Transverse colon (tissue), 4 donors: ENCODE measurements at places on chromosomes 13 and 19. TPM values are rescaled to one million over a fixed set of nuclear protein-coding genes. Genes with fewer than 3 reads are reported as not detected.

DNA sequence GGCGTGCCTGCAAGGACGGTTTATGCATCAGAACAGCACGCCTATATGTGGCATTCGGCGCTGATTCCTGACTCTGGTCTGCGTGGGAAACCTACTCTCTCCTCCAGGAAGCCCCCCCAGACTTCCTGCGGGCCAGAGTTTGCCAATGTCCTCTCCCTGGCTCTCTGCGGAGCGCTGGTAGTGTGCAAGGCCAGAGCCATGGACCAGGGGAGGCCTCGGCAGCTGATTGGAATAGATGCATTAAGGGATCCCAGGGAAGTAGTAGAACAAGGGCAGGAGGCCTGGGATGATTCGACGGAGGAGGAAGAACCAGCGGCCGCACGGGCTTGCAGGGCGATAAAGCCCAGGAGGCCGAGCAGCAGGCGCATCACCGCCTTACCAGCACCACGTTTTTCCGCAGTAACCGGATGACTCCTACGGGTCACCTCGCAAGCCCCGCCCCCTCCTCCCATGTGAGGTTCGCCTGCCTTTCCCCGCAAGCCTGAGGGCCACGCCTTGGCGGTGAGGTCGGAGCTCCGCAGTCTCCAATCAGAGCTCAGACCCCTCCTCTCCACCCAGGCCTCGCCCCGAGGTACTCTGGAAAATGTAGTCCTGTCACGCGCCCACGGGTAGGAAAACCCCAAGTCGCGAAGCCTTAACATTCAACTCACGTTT lies 5.0 kb downstream of the CLEC11A start:
- DNase-seq: peak; percentile 42

DNA sequence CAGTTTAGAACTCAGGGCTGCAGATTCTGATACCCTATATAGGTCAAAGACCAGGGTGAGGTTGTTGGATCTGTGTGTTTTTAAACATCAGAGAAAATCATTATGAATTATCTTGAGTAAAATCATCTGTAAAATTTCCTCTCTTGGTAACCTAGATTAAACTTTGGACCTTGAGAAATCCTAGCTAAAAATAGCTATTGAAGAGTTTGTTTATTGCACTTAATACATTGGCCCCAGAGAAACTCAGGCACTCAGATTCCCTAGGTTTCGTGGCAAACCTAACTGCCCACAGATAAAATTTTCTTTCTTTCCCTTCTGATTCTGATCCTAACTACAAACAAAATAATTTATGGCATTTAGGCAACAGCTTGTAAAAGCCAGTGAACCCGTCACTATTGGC lies 102.3 kb downstream of the GPC6 start:
- DNase-seq: no peak

DNA sequence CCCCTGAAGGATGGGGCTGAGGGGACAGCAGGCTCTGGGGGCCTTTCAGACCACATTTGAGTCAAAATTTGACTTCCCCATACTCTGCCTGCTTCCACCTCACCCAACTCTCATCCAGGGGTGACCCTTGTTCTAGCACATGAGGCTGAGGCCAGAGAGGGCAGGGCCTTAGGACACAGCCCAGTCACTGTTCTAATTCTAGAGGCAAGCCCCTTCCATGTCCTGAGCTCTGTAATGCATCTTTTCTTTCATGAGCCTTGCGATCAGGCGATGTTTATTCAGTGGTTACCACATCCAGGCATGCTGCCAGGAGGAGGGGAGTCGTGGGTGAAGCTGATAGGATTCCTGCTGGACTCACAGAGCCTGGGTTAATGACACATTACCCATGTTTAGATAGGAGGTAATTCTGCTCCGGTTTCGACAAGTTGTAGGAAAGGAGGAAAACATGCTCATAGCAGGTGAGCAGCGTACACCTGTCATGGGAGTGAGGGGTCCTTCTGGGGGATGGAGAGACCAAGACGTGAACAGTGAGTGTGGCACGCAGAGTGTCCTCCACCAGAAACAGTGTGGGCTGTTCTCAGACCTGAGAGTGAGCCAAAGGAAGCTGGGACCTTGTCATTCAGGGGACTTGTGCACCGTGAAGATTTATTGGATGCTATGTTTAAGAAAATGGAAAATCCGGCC lies 9.3 kb downstream of the RPS9 start:
- DNase-seq: peak; percentile 93

GRCh38 chr19:38815059-38816001 lies 2.6 kb upstream of the LGALS4 start:
- peak; percentile 73 for DNase-seq

DNA sequence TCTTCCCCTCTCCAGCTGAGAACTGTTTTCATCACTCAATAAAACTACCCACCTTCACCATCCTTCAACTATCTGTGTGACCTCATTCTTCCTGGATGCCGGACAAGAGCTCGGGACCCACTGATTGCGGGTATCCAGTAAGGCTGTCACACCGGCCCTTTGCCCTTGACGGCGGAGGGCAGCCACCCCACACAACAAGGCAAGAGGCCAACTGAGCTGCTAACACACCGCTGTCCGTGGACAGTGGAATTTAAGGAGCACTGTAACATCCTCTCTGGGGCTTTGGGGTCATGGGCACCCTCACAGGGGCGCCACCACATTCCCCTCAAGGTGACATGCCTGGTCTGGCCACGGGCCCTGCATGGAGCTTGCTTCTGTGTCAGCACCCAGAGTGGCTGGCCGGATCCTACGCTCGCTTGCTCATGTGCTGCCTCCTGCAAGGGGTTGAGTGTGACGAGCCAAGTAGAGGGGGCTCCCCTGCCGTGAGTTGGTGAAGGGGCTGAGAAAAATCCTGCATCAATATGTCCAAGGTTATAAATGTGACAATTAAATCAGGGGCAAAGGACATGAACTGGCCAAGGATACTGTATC lies 31.4 kb downstream of the LHFPL6 start:
- DNase-seq: no peak

DNA sequence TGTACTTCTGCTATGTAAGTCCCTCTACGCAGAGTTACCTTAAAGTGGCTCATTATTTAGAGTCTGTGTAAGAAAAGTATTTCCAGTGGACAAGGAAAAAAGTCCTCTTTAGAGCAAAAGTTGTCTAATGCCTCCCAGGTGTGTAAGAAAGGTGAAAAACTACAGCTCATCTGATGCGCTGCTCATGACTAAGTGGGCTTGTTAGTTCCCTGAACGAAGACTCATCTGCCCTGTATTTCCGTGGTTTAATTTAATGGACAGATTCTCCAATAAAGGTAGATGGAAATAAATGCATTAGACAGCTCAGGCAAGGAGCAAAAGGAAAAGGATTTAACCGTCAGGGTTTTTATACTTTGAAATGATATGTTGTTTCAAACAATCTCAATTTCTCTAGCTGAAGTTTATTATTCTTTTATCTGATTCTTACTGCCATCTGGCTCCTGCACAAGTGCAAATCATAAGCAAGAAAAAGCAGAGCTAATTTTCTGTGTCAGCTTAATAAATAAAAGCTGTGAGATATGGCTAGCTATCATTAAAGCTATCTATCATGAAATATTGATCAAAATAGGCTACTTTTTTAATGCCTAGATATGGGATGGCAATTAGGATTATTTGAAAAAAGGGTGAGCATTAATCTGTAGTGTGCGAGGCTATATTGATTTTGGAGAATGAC lies 73.7 kb upstream of the PCDH9 start:
- no peak for DNase-seq

- DNase-seq: no peak
Measured at GRCh38 chr19:41309180-41310032, 566 bp upstream of the CCDC97 start.

DNA sequence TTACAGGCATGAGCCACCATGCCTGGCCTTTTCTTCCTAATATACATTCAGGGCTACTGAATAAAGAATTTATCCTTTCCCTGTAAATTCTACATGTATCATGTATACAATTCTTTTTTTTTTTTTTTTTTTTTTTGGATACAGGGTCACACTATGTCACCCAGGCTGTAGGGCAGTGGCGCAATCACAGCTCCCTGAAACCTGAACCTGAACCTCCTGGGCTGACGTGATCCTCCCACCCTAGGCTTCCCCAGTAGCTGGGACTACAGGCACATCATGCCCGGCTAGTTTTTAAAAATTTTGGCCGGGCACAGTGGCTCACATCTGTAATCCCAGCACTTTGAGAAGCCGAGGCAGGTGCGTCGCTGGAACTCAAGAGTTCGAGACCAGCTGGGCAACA lies 6.5 kb upstream of the SLC44A2 start:
- DNase-seq: no peak

The ERICH6B gene
- not detected for total RNA-seq

The TMEM238 gene
- total RNA-seq: 12.0 TPM

The HOOK2 gene
- 387 TPM for total RNA-seq

The NPAS1 gene
- 0.55 TPM for total RNA-seq

The ZNF208 gene
- 3.4 TPM for total RNA-seq

The ZIC5 gene
- not detected for total RNA-seq

The PLK5 gene
- total RNA-seq: not detected

The ZNF324B gene
- 6.8 TPM for total RNA-seq
